Cardiac atrium fibroblast (primary cell): ENCODE measurements at places on chromosomes 7 and 10. TPM values are rescaled to one million over a fixed set of nuclear protein-coding genes. Genes with fewer than 3 reads are reported as not detected.

Gene WAPL
- 19.3 and 19.7 TPM in 2 replicates for total RNA-seq

Gene ENO4
- total RNA-seq, result 0.16 TPM in 1 of 2 replicates, not detected in the other

Gene TACC2
- total RNA-seq, result 5.2 and 7.9 TPM in 2 replicates

Gene SYT15
- total RNA-seq, result under 0.01 TPM in 1 of 2 replicates, not detected in the other

Gene PTN
- 1.6 and 7.8 TPM in 2 replicates for total RNA-seq
